ENCODE measurements at places on chromosomes 6 and 20. TPM values are rescaled to one million over a fixed set of nuclear protein-coding genes. Genes with fewer than 3 reads are reported as not detected.

GRCh38 chr6:393391-394221 lies 2.1 kb downstream of the IRF4 start:
- H3K4me1 ChIP-seq = peaks cover 33% of the 10 kb centered on the region
- peaks cover 39% of the 10 kb centered on the region for H3K27me3 ChIP-seq
- no peaks in the 10 kb centered on the region for H3K36me3 ChIP-seq

GRCh38 chr20:58839474-58839874 lies 11.2 kb downstream of the GNAS-AS1 start:
- H3K4me3 ChIP-seq = no peak overlapping the region
- no peak overlapping the region for H3K27ac ChIP-seq
- H3K4me1 ChIP-seq = peaks cover 10% of the 10 kb centered on the region
- DNase-seq = no peak

- H3K4me3 ChIP-seq = no peak overlapping the region
- DNase-seq = no peak
- H3K27me3 ChIP-seq = no peaks in the 10 kb centered on the region
- H3K36me3 ChIP-seq = no peaks in the 10 kb centered on the region
- no peaks in the 10 kb centered on the region for H3K4me1 ChIP-seq
Measured at GRCh38 chr6:98039443-98039842, 756.4 kb upstream of the MMS22L start.

- H3K36me3 ChIP-seq = no peaks in the 10 kb centered on the region
- no peaks in the 10 kb centered on the region for H3K27me3 ChIP-seq
- no peak for DNase-seq
- no peak overlapping the region for H3K4me3 ChIP-seq
- no peak overlapping the region for H3K27ac ChIP-seq
- no peaks in the 10 kb centered on the region for H3K4me1 ChIP-seq
Measured at GRCh38 chr20:5039255-5039657, 37.9 kb upstream of the SLC23A2 start.

GRCh38 chr20:45350217-45350616 lies 2.0 kb upstream of the SDC4 start:
- peaks cover 25% of the 10 kb centered on the region for H3K4me1 ChIP-seq
- no peak overlapping the region for H3K27ac ChIP-seq
- no peaks in the 10 kb centered on the region for H3K27me3 ChIP-seq
- H3K4me3 ChIP-seq = no peak overlapping the region
- no peak for DNase-seq
- H3K36me3 ChIP-seq = no peaks in the 10 kb centered on the region

GRCh38 chr6:138593909-138594757 lies 94.8 kb upstream of the NHSL1 start:
- no peak for DNase-seq
- H3K4me3 ChIP-seq = no peak overlapping the region
- peaks cover 12% of the 10 kb centered on the region for H3K4me1 ChIP-seq

- H3K4me1 ChIP-seq = no peaks in the 10 kb centered on the region
- DNase-seq = no peak
- no peak overlapping the region for H3K4me3 ChIP-seq
- H3K27me3 ChIP-seq = no peaks in the 10 kb centered on the region
- no peak overlapping the region for H3K27ac ChIP-seq
Measured at GRCh38 chr6:167645368-167645767, 181.3 kb upstream of the AFDN start.

GRCh38 chr6:7540595-7540994 lies 876 bp upstream of the DSP start:
- H3K27me3 ChIP-seq = peaks cover 6% of the 10 kb centered on the region
- H3K36me3 ChIP-seq = no peaks in the 10 kb centered on the region
- no peak for DNase-seq
- H3K27ac ChIP-seq = no peak overlapping the region
- H3K4me1 ChIP-seq = peaks cover 25% of the 10 kb centered on the region

GRCh38 chr6:90159452-90159851 lies 137.2 kb downstream of the BACH2 start:
- no peak overlapping the region for H3K27ac ChIP-seq
- no peaks in the 10 kb centered on the region for H3K27me3 ChIP-seq
- no peaks in the 10 kb centered on the region for H3K36me3 ChIP-seq

GRCh38 chr6:92687278-92687677 lies 732.1 kb downstream of the EPHA7 start:
- H3K27me3 ChIP-seq = no peaks in the 10 kb centered on the region
- no peak for DNase-seq

DNA sequence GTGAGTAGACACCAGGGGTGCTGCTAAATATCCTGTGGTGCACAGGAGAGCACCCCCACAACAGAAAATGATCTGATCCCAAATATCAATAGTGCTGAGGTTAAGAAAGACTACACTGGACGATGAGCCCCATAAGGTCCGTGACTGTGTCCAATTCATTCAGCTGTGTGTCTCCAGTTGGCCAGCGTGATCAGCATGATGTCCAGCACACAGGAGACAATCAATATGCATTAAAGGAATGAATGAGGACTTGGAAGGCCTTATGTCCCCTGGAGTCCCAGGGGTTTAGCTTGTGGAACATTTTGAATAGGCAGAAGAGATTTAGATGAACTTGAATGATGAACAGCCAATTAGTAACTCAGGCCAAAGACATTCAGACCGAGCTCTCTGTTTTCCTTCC lies 6.3 kb downstream of the PPP1R16B start:
- no peak for DNase-seq
- no peak overlapping the region for H3K27ac ChIP-seq
- H3K4me3 ChIP-seq = no peak overlapping the region
- no peaks in the 10 kb centered on the region for H3K36me3 ChIP-seq

DNA sequence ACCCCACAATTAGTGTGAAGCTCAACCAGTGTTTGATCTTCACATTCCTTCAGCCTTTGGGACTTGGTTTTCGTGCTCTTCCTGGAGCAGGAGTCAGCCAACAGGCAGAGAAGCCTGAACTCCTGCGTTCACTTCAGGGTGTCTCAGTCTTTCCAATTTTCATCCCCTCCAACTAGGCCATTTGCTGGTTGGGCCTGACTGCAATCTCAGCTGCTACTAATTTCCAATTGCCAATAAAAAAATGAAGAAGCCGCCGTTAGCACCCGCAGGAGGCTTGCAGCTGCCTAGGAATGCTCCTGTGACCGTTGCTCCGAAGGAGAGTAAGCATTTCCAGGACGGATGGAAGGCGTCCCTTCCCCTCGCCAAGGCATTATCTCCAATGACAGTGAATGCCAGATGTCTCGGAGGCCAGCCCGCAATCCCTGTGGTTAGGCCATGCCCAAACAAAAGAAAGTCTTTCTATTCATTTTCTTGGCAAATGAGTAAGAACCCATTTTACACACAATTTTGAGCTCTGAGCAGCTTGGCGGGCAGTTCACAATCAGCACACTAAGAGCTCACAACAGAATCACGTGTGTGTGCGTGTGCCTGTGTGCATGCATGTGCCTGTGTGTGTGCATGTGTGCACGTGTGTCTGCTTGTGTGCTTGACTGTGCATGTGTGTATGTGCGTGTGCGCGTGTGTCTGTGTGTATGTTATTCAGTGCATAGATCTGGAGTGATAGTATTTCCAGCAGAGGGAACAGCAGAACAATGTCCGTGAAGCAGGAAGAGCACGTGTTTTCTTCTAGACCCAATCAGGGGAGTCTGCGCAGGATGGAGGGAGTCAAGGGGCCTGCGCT lies 301.2 kb downstream of the SMOC2 start:
- H3K27ac ChIP-seq = no peak overlapping the region
- H3K36me3 ChIP-seq = no peaks in the 10 kb centered on the region
- H3K27me3 ChIP-seq = no peaks in the 10 kb centered on the region
- DNase-seq = no peak

DNA sequence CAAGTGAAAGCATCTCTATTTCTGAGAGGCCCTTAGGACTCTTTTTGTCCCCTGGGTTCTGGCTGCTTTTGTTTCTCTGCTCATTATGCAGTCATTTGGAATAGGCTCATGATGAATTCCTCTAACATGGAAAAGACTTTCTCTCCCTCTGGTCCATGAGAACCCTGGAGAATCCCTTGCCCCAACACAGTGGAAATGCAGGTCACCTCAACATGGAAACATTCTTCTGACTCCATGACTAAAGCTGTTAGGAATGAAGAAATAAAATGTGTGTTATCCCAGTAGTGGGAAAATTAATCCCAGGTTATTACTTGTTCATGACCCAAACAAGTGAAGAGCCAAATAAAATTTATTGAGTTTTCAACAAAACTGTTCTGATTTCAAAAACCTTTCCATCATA lies 458.6 kb downstream of the EPM2A start:
- no peak overlapping the region for H3K4me3 ChIP-seq
- DNase-seq = no peak
- H3K27me3 ChIP-seq = no peaks in the 10 kb centered on the region
- no peak overlapping the region for H3K27ac ChIP-seq
- no peaks in the 10 kb centered on the region for H3K36me3 ChIP-seq
- H3K4me1 ChIP-seq = no peaks in the 10 kb centered on the region

DNA sequence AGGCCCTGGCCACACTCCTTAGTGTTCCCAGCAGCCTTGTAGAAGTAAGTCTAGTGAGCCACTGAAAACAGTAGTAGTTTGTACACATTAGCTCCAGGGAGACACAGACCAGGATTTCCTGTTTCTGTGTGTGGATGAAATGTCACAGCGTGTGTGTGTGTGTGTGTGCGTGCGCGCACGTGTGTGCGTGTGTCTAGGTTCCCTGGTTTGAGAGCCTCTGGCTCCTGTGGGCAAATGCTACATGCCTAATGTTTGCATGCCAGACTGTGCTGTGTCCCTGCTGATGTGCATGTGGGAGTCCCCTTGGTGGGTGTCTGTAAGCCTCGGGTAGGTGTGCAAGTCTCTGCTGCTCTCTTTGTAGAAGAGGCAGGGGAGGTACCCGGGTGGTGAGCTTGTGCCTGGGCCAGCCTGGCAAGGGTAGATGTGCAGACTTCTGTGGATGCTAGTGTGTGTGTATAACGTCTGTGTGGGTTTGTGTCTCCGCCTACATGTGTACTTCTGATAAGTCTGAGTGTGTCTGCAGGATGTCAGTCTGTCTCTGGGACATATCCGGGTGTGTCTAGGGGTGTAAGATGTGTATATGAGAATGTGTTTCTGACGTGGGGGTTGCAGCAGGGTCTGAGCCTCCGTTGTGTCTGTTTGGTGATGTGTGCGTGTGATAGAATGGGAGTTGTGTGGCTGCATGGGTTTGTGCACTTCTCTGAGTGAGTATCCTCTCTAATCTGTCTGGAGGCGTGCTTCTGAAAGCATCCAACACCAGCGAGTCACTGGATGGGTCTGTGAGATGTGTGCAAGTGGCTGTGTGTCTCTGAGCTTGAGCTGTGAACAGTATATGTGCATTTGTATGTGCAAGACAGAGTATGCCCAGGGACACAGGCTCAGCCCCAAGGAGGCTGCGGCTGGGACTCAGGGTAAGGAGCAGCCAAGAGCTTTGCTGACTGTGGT lies 19.0 kb upstream of the TLDC2 start:
- peaks cover 77% of the 10 kb centered on the region for H3K4me1 ChIP-seq
- H3K4me3 ChIP-seq = no peak overlapping the region
- H3K27me3 ChIP-seq = no peaks in the 10 kb centered on the region
- H3K36me3 ChIP-seq = no peaks in the 10 kb centered on the region

- H3K27me3 ChIP-seq = no peaks in the 10 kb centered on the region
- no peak overlapping the region for H3K4me3 ChIP-seq
- DNase-seq = no peak
- H3K36me3 ChIP-seq = no peaks in the 10 kb centered on the region
Measured at GRCh38 chr20:51969191-51969590, 166.9 kb upstream of the SALL4 start.

GRCh38 chr6:17039266-17039665 lies 62.6 kb upstream of the STMND1 start:
- no peaks in the 10 kb centered on the region for H3K36me3 ChIP-seq
- H3K4me1 ChIP-seq = no peaks in the 10 kb centered on the region
- H3K4me3 ChIP-seq = no peak overlapping the region
- H3K27ac ChIP-seq = no peak overlapping the region
- DNase-seq = no peak

DNA sequence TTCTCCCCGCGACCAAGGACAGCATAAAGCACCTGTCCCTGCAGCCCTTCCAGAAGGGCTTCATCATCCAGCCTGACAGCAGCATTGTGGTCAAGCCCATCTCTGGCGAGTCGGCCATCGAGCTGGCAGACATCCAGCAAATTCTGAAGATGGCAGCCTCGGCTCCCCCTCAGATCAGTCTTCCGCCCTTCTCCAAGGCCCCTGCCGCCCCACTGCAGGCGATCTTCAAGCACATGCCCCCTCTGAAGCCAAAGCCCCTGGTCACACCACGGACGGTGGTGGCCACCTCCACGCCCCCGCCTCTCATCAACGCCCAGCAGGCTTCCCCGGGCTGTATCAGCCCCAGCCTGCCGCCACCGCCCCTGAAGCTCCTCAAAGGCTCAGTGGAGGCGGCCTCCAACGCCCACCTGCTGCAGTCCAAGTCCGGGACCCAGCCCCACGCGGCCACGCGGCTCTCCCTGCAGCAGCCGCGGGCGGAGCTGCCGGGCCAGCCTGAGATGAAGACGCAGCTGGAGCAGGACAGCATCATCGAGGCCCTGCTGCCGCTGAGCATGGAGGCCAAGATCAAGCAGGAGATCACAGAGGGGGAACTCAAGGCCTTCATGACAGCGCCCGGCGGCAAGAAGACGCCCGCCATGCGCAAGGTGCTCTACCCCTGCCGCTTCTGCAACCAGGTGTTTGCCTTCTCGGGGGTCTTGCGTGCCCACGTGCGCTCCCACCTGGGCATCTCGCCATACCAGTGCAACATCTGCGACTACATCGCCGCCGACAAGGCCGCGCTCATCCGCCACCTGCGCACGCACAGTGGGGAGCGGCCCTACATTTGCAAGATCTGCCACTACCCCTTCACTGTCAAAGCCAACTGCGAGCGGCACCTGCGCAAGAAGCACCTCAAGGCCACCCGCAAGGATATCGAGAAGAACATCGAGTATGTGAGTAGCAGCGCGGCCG lies 83.3 kb downstream of the SSR1 start:
- H3K36me3 ChIP-seq = peaks cover 77% of the 10 kb centered on the region
- peak; percentile 74 for DNase-seq
- no peak overlapping the region for H3K4me3 ChIP-seq
- peaks cover 7% of the 10 kb centered on the region for H3K4me1 ChIP-seq
- H3K27ac ChIP-seq = no peak overlapping the region

DNA sequence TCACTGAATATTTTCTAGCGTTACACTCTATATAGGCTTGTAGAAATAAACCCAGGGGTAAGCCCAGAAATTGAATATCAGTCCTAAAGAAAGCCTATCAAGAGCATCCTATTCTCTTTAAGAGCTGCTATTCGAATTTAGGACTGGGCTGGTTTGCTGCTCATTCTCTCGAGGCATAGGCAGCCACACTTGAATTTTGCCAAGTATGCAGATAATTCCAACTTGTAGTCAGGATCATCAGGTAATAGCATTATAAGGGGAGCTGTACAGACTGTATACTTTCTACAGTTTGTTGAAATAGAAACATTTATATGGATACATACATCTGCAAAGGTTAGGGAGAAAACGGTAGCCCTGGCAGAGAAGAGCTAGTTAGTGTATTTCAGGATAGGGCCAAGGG lies 2.1 kb upstream of the ZBTB2 start:
- no peak overlapping the region for H3K27ac ChIP-seq
- H3K4me1 ChIP-seq = peaks cover 38% of the 10 kb centered on the region
- DNase-seq = no peak
- H3K27me3 ChIP-seq = no peaks in the 10 kb centered on the region

The RSPO3 gene
- 0.22 TPM for total RNA-seq

The THBD gene
- total RNA-seq = 146 TPM

The SLC17A5 gene
- total RNA-seq = 24.6 TPM

The SIRPA gene
- 97.3 TPM for total RNA-seq

The COL19A1 gene
- total RNA-seq = not detected

The FAM209A gene
- 5.2 TPM for total RNA-seq

The MYCT1 gene
- 11.7 TPM for total RNA-seq

The MYLK4 gene
- total RNA-seq = 2.1 TPM
